Activated CD4-positive, alpha-beta T cell treated with anti-CD3 and anti-CD28 coated beads, Interleukin-2, Interleukin-4, amounts not matched to agents 100 ng/mL and 50 ng/mL, durations not matched to agents 16 hours and 8 hours (primary cell): ENCODE measurements at places on chromosomes 7 and 10.

DNA sequence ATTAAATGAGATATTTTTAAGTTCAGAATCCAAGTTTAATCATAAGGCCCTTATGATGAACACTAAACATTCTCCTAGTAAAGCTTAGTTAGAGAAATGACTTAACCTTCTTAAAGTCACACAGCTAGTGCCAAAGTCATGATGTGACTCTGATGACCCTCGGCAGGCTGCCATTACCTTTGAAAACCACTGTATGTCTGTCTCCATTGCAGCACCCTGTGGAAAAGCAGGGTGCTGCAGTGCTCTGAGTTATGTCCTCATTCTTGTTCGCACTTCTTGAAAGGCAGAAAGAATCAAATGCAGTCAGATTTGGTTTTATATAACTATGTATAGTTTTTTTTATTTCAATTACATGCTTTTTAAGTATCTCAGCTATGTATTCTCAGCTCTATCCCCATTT is 105.0 kb downstream of the PHTF2 start:
- DNase-seq, result no peak

GRCh38 chr7:84372155-84372621 is 177.6 kb upstream of the SEMA3A start:
- DNase-seq, result no peak

DNA sequence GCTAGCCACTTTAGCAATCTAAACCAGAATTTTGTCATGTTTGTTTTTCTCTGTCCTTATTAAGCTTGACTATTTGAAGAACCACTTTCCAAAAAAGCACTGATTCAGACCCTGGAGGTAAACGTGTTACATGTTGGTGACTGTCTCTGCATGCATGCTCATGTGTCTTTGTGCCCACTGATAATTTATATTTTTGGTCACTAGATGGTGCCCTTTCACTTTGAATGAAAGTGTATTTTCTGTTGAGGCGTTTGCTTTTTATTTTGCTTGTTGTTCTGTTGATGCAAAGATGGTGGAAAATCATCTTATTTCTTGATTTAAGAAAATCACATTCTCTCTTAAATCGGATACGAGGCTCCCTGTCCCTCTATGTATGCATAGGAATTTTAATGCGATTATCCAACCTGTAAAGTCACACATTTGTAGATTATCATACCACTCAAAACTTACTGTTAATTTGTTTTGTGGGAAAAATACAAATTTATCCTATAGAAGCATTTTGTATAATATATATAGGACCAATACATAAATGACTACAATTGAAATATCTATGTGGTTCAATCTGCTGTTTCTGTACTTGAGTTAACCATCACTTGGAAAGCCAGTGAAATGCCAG is 269.3 kb downstream of the BICC1 start:
- DNase-seq, result peak; percentile 41

DNA sequence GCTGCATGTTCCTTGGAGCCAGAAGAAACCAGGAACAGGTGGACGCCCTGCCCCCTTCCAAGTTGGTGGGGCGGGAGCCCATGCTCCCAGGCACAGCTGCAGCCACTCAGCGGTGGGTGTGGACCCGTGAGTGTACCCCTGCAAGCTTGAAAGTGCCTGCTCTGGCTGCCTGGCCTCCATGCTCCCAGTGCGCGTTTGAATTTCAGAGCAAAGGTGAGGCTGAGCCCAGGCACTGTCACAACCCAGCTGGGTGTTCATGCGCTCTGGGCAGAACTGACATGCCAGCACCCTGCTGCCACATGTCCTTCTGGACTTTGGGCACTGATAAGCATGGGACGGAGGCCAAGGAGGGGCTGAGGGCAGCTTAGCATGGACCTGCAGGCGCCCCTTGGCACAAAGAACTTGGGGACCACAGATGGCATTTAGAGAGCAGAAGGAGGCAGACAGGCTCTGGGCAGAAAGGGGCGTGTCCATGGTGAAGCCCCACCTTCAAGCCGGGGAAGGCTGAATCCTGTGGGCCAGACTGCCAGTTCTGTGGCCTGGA is 402.0 kb upstream of the NRG3 start:
- no peak for DNase-seq

- no peak for DNase-seq
Observed at GRCh38 chr7:142910481-142910880, 23.1 kb downstream of the TRPV5 start.

- no peak for DNase-seq
Observed at GRCh38 chr7:32357535-32358277, 132.5 kb downstream of the LSM5 start.

GRCh38 chr10:78656417-78657162 is 412.2 kb upstream of the ZMIZ1 start:
- no peak for DNase-seq

DNA sequence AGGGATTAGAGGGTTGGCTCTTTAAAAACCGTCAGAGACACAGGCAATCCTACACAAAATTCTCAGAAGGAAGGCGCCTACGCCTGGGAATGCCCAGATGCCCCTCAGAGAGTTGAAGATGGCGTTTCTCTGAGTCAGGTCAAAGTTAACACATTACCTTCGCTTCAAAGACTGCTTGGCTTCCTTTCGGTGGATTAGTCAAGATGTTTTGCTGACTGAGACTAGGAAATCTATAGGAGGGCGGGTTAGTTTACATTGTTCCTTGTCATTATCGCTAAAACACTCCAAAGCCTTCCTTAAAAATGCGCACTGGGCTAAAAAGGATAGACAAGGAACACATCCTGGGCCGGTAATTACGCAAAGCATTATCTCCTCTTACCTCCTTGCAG is 995 bp upstream of the CFTR start:
- DNase-seq, result no peak

- no peak for DNase-seq
Observed at GRCh38 chr10:53006663-53007526, 234.3 kb upstream of the MBL2 start.

GRCh38 chr10:24971374-24971773 is 19.0 kb upstream of the PRTFDC1 start:
- no peak for DNase-seq

DNA sequence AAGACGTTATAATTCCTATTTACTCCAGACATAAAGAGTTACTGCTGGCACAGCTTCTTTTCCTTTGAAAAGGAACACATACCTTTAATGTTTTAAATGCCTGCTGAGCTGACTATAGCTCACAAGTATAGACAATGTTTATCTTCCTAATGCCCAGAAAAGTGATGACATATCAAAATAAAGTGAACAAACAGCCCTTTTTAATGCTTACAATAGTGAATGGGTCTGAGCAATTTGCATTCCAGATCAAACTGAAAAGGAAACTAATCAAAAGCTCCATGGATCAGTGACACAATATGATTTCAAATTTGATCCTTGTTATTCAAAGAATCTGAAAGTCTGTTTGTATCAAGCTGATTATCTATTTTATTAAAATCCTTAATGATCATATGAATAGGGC is 233.6 kb upstream of the SEMA3E start:
- no peak for DNase-seq

- DNase-seq, result no peak
Observed at GRCh38 chr7:92988051-92988450, 129.7 kb downstream of the SAMD9 start.

GRCh38 chr7:23347033-23347681 is 48.0 kb downstream of the MALSU1 start:
- no peak for DNase-seq

DNA sequence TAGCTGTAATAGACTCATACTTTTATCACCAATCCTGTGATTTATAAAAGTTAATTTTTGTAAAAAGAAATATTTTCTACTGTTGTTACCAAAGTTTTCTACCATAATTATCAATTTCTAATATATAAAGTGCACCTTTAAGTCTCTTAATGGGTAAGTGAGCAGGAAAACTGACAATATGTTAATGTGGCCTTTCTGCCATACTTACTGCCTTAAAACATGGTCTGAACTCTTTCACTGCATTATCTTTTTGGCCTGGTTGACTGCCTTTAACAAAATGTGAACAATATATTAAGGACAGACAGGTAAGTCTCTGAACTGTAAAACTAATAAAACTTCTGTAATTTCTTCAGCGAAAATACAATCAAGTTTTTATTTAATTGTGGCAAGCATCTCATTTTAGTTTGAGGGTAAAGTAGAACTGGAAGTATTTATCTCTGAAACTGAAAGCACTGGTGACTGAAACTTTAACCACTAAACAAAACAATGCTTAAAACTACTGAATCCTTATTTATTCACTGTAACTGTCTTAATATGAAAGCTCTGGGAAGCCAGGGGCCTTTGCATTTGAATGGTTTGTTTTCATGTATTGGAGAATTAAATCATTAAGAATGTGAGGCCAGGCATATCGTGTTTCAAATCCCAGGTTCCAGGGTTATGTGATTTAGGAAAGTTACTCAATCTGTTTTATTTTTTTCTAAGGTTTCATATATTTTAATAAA is 948.8 kb upstream of the POT1 start:
- no peak for DNase-seq

GRCh38 chr7:129607471-129608120 is 3.9 kb upstream of the NRF1 start:
- DNase-seq, result peak; percentile 51

- DNase-seq, result no peak
Observed at GRCh38 chr7:99644431-99644830, 27.7 kb downstream of the ZSCAN25 start.

DNA sequence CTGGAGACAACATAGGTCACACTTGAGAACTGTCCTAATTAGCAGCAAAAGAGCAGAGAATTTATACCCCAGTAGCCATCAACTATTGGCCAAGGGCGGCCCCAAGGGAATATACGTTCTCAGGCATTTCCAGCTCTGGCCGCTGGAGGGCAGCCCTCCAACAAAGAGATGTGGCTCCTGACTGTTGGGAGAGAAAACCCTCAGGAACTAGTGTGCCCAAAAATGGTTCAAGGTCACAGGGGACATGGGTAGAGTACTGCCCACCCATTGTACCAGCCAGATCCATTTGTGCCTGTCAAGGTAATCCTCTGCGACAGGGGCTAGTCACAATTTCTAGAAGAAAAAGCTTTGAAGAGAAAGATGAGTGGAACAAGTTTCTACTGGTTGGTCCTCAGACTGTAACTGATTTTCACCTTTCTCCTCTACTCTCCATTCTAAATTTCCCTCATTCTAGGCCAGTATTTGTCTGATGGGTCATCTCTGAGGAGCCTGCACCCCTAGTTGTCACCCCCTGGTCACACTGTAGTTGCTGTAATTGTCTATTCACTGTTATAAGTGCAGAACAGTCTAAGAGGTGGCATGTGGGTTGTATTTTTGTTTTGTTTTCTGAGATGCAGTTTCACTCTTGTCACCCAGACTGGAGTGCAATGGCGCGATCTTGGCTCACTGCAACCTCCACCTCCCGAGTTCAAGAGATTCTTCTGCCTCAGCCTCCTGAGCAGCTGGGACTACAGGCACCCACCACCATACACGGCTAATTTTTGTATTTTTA is 14.7 kb upstream of the C7orf33 start:
- DNase-seq, result peak; percentile 71

DNA sequence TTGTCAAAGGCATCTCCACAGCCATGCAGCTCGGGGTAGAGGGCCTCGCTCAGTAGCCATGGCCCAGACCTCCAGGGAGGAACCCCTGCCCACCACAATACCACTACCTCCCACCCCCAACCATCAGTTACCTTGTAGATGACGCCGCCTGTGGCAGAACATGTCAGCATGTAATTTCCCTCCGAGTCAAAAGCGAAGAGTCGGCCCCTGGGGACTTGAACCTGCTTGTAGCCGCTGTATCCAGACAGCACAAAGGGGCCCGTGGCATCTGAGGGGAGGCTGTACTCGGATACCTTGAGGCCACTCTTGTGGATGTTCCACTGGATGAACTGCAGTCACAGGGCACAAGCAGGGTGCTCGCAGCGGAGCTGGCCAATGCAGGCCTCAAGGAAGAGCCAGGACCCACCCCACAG is 16.3 kb upstream of the CYREN start:
- no peak for DNase-seq

DNA sequence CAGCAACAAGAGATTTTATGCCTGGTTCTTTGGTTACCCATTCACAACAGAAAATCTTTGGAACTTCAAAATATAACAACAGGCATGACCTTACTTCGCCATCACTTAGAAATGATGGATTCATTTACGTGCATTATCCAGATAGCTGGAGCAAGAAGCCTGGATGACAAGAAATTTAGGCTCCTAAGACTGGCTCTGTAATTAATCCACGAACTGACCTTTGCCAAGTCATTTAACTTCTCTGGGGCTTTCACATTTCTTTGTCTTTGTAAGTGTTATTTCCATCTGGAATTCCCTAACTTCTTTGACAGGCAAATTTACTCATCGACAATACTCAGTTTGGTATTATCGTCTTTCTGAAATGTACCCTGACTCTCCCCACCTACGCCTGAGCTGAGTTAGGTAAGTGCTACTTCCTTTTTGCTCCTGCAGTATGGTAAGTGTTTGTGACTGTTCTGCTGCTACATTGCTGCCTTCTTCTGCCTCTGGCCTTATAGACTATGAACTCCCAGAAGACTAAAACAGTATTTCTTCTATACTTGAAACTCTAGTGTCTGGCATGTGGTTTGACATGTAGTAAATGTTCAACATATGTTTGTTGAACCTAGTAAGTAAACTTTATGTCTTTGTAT is 5.5 kb upstream of the MDFIC start:
- DNase-seq, result peak; percentile 65

DNA sequence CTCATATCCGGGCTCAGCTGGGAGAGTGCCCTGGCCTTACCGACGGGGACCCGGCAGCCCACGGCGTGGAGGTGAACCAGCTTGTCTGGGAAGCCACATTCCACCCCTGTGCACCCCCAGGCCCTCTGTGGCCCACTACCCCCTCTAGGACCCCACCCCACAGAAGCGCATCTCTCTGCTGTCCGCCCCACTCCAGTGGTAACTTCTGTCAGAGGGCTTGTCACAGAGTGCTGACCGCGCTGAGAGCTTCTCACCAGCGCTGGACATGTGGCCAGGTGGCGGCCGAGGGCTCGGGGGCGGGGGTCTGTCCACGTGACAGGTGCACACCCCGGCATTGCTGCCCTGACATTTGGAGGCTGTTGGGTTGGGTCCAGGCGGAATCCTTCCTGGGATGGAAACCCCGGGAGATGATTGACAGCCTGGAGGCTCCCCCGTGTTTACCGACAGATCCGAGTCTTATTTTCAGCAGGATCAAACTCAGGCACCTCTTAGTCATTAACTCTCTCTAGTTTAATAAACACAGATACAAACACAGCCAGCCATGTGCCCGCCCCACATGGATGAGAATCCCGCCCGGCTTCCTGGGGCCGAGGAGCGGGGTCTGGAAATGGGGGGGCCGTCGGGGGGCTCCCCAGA is 5.1 kb downstream of the ELFN1 start:
- DNase-seq, result no peak

DNA sequence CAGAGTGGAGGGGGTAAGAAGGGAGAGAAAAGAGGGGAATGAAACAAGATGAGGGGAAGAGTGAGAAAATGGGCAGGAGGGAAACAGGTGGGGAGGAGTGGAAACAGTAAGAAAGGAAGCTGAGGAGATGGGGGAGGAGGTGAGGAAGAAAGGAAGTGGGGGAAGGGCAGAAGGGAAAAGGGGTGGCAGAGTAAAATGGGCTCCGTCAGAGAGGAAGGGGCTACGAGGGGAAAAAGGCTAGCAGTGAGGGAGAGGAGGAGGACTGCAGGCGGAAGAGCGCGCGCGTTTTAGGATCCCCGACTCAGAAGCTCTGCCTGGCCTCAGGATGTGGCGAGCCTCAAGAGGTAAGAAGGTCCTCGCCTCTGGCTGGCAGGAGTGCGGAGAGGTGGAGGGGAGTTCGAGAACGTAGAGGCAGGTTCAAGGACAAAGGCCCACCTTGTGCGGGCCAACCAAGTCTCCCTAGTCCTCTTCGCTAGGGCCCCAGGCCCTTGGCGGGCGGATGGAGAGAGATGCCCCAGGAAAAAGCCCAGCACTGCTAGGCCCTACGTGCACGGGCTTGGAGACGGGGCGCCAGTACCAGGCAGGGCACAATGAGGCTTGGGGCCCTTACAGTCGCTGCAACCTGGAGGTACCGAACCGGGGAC is 5.8 kb upstream of the NKX2-3 start:
- DNase-seq, result no peak

- DNase-seq, result no peak
Observed at GRCh38 chr10:31179091-31179680, 139.8 kb upstream of the ZEB1 start.
